ENCODE measurements at places on chromosomes 16 and 17. TPM values are rescaled to one million over a fixed set of nuclear protein-coding genes. Genes with fewer than 3 reads are reported as not detected.

DNA sequence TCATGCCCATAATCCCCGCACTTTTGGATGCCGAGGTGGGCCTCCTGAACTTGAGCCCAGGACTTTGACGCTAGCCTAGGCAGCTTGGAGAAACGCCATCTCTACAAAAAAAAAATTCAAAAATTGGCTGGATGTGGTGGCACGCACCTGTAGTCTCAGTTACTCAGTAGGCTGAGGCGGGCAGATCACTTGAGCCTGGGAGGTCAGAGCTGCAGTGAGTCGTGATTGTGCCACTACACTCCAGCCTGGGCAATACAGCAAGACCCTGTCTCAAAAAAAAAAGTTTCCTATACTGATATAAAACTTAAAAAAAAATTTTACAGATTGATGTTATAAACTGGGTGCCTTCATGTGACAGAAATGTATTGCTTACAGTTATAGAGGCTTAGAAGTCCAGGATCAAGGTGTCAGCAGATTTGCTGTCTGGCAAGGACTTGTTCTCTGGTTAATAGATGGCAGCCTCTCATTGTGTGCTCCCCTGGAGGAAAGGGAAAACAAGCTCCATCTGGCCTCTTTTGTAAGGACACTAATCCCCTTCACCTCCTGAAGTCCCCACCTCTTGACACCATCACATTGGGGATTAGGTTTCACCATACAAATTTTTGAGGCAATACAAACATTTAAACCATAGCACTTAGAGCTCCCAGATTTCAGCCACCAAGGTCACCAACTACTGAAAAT lies 8.5 kb upstream of the CES3 start:
- DNase-seq = no peak

DNA sequence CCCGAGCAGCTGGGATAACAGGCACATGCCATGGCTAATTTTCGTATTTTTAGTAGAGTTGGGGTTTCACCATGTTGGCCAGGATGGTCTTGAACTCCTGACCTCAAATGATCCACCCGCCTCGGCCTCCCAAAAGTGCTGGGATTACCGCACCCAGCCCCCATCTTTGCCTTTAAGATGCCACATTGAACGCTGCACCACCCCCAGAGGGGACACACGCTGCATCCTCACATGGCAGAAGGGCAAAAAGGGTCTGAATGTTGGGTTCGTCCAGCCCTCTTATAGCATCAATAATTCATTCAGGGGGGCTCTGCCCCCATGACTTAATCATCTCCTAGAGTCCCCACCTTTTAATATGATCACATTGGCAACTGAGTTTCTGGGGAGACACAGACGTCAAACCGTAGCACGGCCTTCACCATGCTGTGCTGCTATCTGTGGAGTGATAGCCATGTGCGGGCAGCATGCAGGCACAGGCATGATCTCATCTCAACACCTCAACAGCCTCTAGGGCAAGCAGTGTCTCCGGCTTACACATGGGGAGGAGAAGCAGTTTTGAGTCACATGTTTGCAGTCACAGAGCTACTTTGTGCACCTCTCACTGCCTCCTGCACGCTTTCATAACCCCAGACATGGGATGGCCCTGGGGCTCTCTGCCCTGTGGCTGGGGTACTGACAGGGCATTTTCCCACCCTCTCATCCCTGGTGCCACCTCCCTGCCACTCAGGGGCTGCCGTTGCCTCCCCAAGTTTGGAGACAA lies 30.0 kb downstream of the IL21R start:
- no peak for DNase-seq

GRCh38 chr17:38706505-38707216 lies 1.6 kb downstream of the MLLT6 start:
- no peak for DNase-seq

RNF227 gene
- polyA plus RNA-seq = 3.5 TPM

TEKT5 gene
- polyA plus RNA-seq = 0.29 TPM

DNA sequence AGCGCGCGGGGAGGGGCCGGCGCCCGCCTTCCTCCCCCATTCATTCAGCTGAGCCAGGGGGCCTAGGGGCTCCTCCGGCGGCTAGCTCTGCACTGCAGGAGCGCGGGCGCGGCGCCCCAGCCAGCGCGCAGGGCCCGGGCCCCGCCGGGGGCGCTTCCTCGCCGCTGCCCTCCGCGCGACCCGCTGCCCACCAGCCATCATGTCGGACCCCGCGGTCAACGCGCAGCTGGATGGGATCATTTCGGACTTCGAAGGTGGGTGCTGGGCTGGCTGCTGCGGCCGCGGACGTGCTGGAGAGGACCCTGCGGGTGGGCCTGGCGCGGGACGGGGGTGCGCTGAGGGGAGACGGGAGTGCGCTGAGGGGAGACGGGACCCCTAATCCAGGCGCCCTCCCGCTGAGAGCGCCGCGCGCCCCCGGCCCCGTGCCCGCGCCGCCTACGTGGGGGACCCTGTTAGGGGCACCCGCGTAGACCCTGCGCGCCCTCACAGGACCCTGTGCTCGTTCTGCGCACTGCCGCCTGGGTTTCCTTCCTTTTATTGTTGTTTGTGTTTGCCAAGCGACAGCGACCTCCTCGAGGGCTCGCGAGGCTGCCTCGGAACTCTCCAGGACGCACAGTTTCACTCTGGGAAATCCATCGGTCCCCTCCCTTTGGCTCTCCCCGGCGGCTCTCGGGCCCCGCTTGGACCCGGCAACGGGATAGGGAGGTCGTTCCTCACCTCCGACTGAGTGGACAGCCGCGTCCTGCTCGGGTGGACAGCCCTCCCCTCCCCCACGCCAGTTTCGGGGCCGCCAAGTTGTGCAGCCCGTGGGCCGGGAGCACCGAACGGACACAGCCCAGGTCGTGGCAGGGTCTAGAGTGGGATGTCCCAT lies 232.8 kb downstream of the SEC14L1 start:
- DNase-seq = no peak

- no peak for DNase-seq
Measured at GRCh38 chr17:22517716-22518115, 825.4 kb downstream of the KCNJ18 start.

CACNG1 gene
- polyA plus RNA-seq = 0.09 TPM

DNA sequence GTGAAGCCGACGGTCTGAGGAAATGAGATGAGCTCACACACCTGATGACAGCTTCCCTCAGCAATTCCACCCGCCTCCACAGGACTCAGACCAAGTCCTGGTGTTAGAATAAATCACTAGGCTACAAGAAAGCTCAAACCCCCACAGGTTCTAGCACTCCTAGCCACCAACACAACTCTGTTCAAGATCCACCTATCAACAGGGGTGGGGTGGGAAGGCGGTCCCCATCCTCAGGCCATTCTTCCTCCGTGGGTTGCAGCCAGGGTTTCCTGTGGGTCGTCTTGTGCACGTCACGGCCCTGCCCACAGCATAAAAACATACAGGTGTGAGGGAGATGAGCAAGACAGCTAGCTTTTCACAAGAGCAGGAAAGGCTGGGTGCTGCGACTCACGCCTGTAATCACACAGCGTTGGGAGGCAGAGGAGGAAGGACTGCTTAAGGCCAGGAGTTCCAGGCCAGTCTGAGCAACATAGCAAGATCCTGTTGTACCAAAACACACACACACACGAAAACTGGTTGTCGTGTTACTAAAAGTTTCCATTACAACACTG lies 81.1 kb downstream of the ANKRD11 start:
- no peak for DNase-seq

TMEM100 gene
- polyA plus RNA-seq = 23.8 TPM

CD300H gene
- not detected for polyA plus RNA-seq

KDM6B gene
- 26.2 TPM for polyA plus RNA-seq

DNA sequence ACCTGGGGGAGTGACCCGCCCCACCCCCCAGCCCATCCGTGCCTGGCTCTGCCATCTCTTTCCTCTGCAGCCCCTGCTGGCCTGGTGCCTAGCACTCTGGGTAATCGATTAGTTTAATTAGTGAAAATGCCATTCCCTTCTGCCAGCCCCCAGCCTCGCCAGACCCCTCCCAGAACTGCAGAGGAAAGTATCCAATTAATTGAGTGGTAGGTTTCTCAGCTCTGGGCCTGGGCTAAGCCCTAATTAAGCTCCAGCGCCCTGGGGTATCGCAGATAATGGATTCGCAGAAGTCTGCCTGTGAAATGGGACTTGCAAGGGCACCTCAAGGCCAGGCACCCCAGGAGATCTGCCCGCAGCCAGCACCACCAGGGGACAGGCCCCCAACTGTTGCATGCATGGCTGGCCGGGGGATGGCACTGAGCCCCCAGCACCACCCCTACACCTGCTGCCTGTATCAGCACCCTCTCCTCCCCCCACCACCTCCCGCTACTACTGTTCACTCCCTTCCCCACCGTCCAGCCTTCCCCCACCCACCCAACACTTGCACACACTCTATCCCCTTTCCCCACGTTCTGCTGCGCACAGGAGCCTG lies 19.7 kb upstream of the SPPL2C start:
- DNase-seq = no peak

DNA sequence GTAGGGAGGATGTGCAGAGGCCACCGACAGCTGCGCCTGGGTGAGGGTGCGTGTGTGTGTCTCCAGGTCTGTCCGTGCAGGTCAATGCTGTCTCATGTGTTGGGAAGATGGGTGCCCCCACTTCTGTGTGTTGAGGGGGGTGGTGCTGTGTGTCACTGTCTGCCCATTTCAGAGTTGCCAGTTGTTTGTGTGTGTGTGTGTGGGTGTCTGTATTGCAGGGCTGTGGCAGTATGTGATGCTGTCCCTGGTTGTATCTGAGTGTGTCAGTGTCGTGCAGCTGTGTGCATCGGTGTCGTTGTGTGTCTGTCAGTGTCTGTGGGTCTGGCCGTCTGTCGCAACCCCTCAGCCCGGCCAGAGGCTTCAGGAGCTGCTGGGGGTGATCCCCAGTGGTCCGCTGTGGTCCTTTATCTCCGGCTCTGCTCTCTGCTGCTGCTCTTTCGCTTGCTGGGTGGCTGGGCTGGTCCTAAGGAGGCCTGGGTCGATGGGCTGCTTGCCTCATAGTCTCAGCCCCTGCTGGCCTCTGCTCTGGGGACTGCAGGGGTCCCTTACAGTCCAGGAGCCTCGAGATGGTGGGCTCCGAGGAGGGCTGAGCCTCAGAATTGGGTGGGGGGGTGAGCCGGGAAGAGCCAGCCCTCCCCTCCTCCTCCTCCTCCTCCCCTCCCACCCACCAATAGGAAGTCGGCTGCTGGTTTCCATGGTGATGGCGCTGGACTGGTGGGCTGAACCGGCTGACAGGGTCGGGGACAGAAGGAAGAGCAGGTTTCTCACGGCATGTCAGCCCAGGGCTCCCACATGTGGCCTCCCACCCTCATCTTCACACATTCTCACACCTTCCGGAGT lies at the start of gene TSPOAP1:
Gene TSPOAP1 (minus strand): TSS at position 601 of the 840 bp plus-strand sequence. CDS start 875 bp downstream, outside the sequence.
- no peak for DNase-seq

GRCh38 chr16:2777903-2778629 lies 986 bp upstream of the ELOB start:
- DNase-seq = peak; percentile 55

- no peak for DNase-seq
Measured at GRCh38 chr17:80968602-80969029, 23.0 kb upstream of the CHMP6 start.

Data from renal pelvis (tissue), 12 donors.